NCI-H510A treated with DMSO at 0.1 percent for 48 hours (cell line): ENCODE measurements at places on chromosomes 3 and 15.
A peak's percentile ranks its signal among the peaks of the same experiment; 100 is the strongest.

DNA sequence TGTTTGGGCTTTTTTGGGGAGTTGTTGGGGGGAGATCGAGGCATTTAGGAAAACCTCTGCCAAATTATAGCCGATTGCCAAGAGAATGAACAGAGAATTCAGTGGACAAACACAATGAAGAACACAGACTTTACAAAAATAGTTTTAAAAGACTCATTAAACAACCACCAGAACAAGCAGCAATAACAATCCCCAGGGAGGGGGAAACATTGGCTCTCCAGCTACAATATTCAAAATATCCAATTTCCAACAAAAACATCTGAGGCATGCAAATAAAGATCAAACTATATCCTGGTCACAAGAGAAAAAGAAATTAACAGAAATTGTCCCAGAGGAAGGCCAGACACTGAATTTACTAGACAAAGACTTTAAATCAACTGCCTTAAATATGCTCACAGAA, 24.5 kb upstream of the ANKRD28 start:
- no peak for DNase-seq

GRCh38 chr3:150255413-150255812, 152.7 kb upstream of the TSC22D2 start:
- DNase-seq: no peak

DNA sequence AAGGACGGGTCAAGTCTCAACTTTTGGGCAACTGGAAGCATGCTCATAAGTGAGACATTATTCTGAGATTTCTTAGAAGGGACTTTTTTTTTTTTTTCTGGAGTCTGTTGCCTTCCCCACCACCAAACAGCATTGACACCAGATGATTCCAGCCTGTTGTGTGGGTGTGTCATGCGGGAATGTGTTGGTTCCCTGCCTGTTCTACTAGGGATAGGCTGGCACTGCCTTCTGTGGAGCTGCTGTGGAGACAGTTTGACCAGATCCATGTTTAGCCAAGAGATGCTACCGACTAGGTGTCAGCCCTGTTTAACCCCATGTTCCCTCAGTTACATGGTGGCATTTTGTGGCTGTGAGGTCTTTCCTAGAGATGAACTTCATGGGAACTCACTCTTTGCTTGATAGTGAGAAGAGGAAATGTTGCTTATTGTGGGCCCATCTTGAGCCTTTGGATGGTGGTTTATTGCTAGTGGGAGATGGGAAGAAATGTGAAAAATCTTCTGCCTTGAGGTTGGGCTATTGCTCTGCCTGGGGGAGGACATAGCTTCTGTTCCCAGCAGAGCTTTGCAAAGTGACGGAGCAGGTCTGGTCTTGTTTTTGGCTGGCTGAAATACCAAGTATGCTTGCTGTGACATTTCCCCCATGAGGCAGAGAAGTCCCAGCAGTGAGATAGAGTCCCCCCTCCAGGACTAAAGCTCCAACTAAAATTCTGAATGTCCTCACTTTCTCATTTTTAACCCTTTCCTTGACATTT, 31.3 kb downstream of the TRAK1 start:
- no peak for DNase-seq

GRCh38 chr3:133093366-133093765, 55.2 kb downstream of the TMEM108 start:
- no peak for DNase-seq

- peak; percentile 63 for DNase-seq
These were observed 424.5 kb downstream of the SOX2 start for GRCh38 chr3:182136008-182136910.

- DNase-seq: no peak
These were observed 665.4 kb upstream of the CBLB start for GRCh38 chr3:106534206-106534605.

GRCh38 chr15:61768131-61768530, 292.1 kb downstream of the VPS13C start:
- no peak for DNase-seq

GRCh38 chr15:70853318-70853972, 512 bp downstream of the LARP6 start:
- DNase-seq: peak; percentile 35

- DNase-seq: no peak
These were observed 6.6 kb upstream of the LIPC start for GRCh38 chr15:58425185-58425584.

GRCh38 chr3:23837691-23838090, 31.9 kb downstream of the UBE2E1 start:
- DNase-seq: no peak

DNA sequence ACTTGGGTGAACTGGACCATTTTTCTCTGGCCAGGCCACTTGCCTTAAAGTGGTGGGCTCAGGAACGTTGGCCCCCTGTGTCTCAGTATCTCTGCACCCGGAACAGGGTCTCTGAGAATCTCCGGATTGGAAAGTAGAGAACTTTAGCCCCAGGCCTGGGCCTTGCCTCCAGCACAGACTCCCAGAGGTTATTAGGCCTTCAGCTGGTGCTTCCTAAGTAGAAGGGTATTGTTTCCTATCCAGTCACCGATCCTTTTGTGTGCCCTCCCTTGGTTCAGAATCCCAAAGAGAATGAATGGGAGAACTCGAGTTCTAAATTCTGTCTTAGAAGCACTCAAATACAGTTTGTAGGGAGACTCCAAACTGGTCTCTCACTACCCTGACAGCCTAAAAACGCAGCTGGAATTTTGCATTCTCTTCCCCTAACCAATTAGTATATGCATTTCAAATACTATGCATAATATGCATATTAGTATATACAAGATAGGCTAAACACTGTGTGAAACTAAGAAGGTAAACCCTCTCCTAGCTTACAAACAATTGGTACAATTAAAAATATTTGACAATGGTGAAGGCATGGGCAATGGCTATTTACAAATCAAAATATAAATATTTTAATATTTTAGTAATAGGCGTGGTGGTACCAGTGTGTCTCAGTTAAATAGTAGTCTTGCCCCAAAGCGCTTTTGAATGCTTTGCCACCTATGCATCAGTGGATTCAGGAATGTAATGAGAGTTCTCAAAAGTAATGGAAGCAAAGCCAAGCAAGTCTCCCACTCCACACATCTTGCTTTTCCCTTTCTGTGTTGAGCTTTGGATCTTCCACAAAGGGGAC, 48.5 kb upstream of the SLC4A7 start:
- DNase-seq: no peak

GRCh38 chr3:161070252-161070930, 34.8 kb downstream of the B3GALNT1 start:
- no peak for DNase-seq

GRCh38 chr15:52785672-52786406, 4.3 kb downstream of the ONECUT1 start:
- no peak for DNase-seq

- no peak for DNase-seq
These were observed 89.4 kb downstream of the ADAMTS17 start for GRCh38 chr15:100252359-100252758.

GRCh38 chr3:114789803-114790202, 357.3 kb downstream of the ZBTB20 start:
- DNase-seq: peak; percentile 5

DNA sequence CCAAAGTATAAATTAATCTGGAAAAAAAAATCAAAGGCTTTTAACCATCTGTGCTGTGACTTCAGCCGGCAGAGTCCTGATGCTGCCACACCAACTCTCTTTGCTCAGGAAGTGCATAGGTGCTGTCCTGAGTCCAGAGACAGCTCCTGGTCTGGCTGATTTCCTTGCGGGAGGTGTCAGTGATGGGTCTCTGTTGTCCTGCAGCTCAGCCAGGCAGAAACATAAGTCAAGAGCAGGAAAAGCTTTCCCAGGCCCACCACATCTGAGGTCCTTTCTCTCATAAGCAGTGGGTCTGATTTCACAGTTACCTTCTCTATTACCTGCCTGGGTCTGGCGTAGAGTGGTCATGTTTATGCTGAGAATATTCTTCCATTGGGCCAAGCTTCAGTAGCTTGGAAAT, 19.4 kb downstream of the CHST2 start:
- no peak for DNase-seq

DNA sequence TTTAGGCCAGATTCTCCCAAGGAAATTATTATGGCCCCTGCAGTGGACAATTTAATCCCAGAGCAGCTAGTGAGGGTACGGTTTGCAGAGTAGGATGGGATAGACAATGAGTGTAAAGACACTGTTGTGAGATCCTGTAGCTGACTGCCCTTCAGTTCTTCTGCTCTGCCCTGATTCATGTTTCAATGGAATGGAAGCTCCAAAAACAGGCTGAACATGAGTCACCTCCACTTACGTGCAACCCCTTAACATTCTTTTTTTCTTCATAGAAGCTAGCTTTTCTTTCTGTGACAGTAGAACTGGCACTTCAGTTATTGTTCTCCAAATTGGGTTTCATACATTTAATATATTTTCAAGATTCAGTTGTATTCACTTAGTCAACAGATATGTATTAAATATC, 32.1 kb downstream of the CLDN18 start:
- no peak for DNase-seq

GRCh38 chr3:38314112-38314763, 32.1 kb downstream of the SLC22A14 start:
- no peak for DNase-seq

DNA sequence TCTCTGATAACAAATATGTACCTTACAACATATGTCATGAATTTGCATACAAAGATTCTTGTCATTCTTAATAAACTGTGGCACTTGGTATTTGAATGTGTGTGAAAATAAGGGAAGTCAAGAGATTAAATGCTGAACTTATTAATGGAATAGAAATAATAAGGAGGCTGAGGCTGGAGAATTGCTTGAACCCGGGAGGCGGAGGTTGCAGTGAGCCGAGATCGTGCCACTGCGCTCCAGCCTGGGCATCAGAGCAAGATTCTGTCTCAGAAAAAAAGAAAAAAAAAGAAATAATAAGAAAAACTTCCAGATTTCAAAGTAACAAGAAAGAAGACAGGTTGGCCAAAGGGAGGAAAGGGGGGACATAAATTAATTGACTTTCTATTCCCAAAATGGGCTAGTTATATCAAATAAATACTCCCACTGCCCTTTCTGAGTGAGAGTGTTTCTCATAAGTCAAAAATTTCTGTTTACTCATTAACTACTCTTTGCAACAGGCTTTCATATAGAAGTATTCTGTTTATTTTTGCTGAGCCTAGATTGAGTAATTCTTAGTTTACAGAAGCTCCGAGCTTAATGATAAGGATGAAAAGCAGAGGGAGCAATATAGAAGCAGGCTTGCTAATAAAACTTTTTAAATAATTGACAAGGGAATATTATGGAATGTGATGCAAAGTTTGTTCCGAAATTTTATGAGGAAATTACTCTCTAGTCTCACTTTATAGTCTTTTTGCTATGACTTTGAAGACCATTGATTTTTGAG, 25.6 kb downstream of the KNG1 start:
- DNase-seq: no peak

DNA sequence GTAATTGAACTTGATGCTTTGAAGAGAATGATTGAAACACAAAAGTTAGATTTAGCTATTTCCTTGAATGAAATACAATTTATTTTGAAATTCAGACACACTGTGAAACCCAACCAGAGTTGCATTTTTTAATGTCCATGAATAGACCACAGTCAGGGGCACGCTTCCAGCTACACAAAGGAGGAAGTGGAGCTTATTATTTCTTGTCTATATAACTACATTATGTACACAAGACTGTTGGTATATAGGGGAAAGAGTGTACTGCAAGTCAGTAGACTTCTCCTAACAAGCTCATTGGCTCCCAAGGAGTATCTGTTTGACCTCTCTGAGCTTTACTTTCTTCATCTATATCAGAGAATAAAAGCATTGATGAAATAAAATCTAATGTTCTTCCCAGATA, 326.2 kb downstream of the RYR3 start:
- no peak for DNase-seq

- no peak for DNase-seq
These were observed 15.0 kb upstream of the CCDC174 start for GRCh38 chr3:14636496-14637087.
